GM23248 (cell line): ENCODE measurements at places on chromosomes 13 and 19. TPM values are rescaled to one million over a fixed set of nuclear protein-coding genes. Genes with fewer than 3 reads are reported as not detected.

DNA sequence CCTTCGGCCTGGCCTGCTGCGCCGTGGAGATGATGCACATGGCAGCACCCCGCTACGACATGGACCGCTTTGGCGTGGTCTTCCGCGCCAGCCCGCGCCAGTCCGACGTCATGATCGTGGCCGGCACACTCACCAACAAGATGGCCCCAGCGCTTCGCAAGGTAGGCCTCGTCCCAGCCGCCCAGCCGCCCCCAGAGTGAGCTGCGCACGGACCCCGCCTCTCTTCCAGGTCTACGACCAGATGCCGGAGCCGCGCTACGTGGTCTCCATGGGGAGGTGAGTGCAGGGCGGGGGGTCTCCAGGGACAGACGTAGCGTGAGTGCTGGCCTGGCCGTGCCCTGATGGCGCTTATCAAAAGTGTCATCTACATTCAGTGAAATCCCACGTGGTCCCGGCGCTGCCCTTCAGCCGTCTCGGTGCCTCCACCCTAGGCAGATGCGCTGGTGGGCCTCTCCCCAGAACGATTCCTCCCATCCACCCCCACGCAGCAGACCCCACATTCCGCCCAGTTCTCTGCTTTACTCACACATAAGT is 7.2 kb downstream of the NDUFS7 start:
- DNase-seq, result no peak

DNA sequence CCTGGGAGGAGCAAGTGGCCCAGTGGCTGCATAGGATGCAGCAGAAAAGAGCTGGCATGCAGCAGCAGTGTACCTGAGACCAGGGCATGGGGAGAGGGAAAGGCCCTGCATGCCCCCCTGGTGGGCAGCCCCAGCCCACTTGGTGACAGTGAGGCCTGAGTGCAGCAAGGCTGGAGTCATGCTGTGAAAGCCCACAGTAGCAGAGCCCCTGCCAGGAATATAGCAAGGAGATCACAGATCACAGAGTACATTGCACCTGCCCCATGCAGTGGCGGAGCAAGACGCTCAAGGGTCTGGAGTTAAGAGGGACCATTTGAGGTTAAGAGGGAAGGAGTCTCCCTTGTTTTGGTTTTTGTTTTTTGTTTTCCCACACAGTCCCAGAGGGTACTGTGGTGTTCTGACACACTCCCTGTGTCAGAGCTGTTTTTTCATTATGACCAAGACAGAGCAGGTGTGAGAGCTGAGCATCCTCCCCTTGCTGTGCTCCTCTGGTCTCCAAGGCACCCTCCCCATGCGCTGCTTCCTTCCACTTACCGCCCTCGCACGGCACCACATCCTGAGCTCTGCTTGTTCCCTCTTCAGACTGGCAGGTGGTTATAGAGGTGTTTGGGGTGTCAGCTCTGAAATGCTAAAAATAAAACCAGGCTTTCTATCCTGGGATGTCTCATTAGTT is 85.0 kb upstream of the UBL3 start:
- DNase-seq, result no peak

GRCh38 chr19:16847430-16847829 is 18.2 kb downstream of the SIN3B start:
- DNase-seq, result no peak

- peak; percentile 68 for DNase-seq
These were observed 265.9 kb downstream of the MYO16 start for GRCh38 chr13:108895220-108895704.

GRCh38 chr19:38815059-38816001 is 2.6 kb upstream of the LGALS4 start:
- no peak for DNase-seq

DNA sequence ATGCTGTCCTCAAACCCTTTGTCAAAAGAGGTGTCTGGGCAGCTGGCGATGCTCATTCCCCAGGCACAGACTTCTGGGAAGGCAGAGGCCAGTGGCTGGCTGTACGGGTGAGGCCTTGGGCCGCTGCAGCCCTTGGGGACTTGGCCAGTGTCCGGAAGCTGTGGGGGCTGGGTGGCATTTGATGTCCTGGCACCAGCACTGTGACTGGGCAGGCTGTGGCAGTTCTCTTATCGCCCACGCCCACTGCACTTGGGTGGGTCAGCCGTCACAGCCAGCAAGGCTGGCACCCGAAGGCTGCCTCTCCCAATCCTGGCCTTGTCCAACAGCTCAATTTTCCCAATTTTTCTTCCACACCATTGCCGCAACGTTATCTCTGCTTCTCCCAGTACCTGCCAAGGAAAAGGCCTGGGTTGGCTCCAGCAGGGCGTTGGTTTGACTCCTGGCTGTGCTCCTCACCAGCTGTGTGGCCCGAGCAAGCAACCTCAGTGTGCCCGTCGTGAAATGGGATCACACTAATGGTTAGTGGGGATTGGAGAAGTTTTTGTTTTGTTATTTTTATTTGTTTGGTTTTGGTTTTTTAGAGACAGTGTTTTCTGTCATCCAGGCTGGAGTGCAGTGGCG is 12.7 kb upstream of the SLC44A2 start:
- peak; percentile 35 for DNase-seq

LATS2 gene
- total RNA-seq, result 23.0 and 28.5 TPM in 2 replicates

MRI1 gene
- total RNA-seq, result 39.7 and 60.6 TPM in 2 replicates
